A549 treated with ZK216348 at 1 μM for 4 hours (cell line): ENCODE measurements at places on chromosomes 5 and 9. TPM values are rescaled to one million over a fixed set of nuclear protein-coding genes. Genes with fewer than 3 reads are reported as not detected.

The FOCAD gene
- total RNA-seq = 15.3 to 17.5 TPM (median 16.6 TPM) in 5 replicates

The FLT4 gene
- 2.0 to 4.8 TPM (median 3.7 TPM) in 5 replicates for total RNA-seq

The SLC6A19 gene
- 0.06 to 0.12 TPM (median 0.07 TPM) in 4 of 5 replicates, not detected in the other for total RNA-seq

The LRRC19 gene
- not detected in 5 replicates for total RNA-seq

The NSMF gene
- 28.4 to 48.9 TPM (median 43.2 TPM) in 5 replicates for total RNA-seq

The ADAMTS6 gene
- total RNA-seq = 0.02 to 0.19 TPM (median 0.11 TPM) in 5 replicates

The QRFP gene
- total RNA-seq = not detected in 5 replicates

The PTBP3 gene
- 15.8 to 33.9 TPM (median 32.0 TPM) in 5 replicates for total RNA-seq

The CLIC3 gene
- total RNA-seq = 2.2 to 4.2 TPM (median 3.7 TPM) in 5 replicates

The WNT8A gene
- not detected in 5 replicates for total RNA-seq

The NCS1 gene
- 28.4 to 55.9 TPM (median 48.8 TPM) in 5 replicates for total RNA-seq

The C8G gene
- total RNA-seq = 0.56 to 2.0 TPM (median 1.1 TPM) in 4 of 5 replicates, not detected in the other

The BARHL1 gene
- not detected in 5 replicates for total RNA-seq

The PLAC8L1 gene
- total RNA-seq = 0.34 to 0.75 TPM (median 0.70 TPM) in 3 of 5 replicates, not detected in the others

The PCDHB1 gene
- not detected in 5 replicates for total RNA-seq

The SNX2 gene
- 35.4 to 63.9 TPM (median 37.5 TPM) in 5 replicates for total RNA-seq

The LHX2 gene
- 2.9 to 5.0 TPM (median 4.5 TPM) in 5 replicates for total RNA-seq

The ACSL6 gene
- 0.06 TPM in 1 of 5 replicates, not detected in the others for total RNA-seq

The ASB6 gene
- 16.9 to 26.8 TPM (median 25.8 TPM) in 5 replicates for total RNA-seq

The GTF2H2 gene
- total RNA-seq = 9.8 to 25.5 TPM (median 10.8 TPM) in 5 replicates

The LCN12 gene
- total RNA-seq = 0.41 to 2.0 TPM (median 1.0 TPM) in 5 replicates

The SLC45A2 gene
- total RNA-seq = not detected in 5 replicates

The SV2C gene
- 0.01 to 0.02 TPM in 2 of 5 replicates, not detected in the others for total RNA-seq

The CORO2A gene
- total RNA-seq = 0.65 to 1.2 TPM (median 1.0 TPM) in 5 replicates

The CDK5RAP2 gene
- 29.8 to 32.5 TPM (median 30.8 TPM) in 5 replicates for total RNA-seq

The IRX1 gene
- total RNA-seq = not detected in 5 replicates

The MYO10 gene
- total RNA-seq = 40.3 to 53.4 TPM (median 43.2 TPM) in 5 replicates

The GRIA1 gene
- total RNA-seq = not detected in 5 replicates

The PCDHB14 gene
- 0.11 to 0.13 TPM in 2 of 5 replicates, not detected in the others for total RNA-seq

The IRX2 gene
- 1.1 to 2.1 TPM (median 1.8 TPM) in 5 replicates for total RNA-seq

The CBY3 gene
- not detected in 5 replicates for total RNA-seq

The CCDC180 gene
- 0.26 to 1.1 TPM (median 0.81 TPM) in 5 replicates for total RNA-seq

The FGFR4 gene
- total RNA-seq = 10.3 to 26.0 TPM (median 25.5 TPM) in 5 replicates

The MYOT gene
- not detected in 5 replicates for total RNA-seq

The LHX3 gene
- 0.09 to 0.14 TPM (median 0.12 TPM) in 4 of 5 replicates, not detected in the other for total RNA-seq

The KIF20A gene
- 44.6 to 48.6 TPM (median 46.7 TPM) in 5 replicates for total RNA-seq

The MELK gene
- 62.8 to 89.4 TPM (median 75.8 TPM) in 5 replicates for total RNA-seq

The PRRT1B gene
- total RNA-seq = 0.42 to 0.89 TPM (median 0.70 TPM) in 5 replicates

The PITX1 gene
- total RNA-seq = 14.2 to 38.1 TPM (median 36.5 TPM) in 5 replicates

The PCDHB11 gene
- 0.05 to 0.20 TPM (median 0.08 TPM) in 4 of 5 replicates, not detected in the other for total RNA-seq

The PDGFRB gene
- 0.13 to 1.0 TPM (median 0.47 TPM) in 5 replicates for total RNA-seq

The GNG10 gene
- 34.6 to 60.2 TPM (median 56.9 TPM) in 5 replicates for total RNA-seq

The PDZD2 gene
- 0.15 to 0.45 TPM (median 0.25 TPM) in 5 replicates for total RNA-seq

The SPAG8 gene
- 0.32 to 0.72 TPM (median 0.56 TPM) in 4 of 5 replicates, not detected in the other for total RNA-seq

The RNF180 gene
- total RNA-seq = 0.29 to 0.57 TPM (median 0.39 TPM) in 5 replicates

The SH3GL2 gene
- total RNA-seq = 0.05 to 0.21 TPM (median 0.13 TPM) in 3 of 5 replicates, not detected in the others

The FOXD4L6 gene
- not detected in 5 replicates for total RNA-seq
